ENCODE measurements at places on chromosomes 5 and 9. TPM values are rescaled to one million over a fixed set of nuclear protein-coding genes. Genes with fewer than 3 reads are reported as not detected.
A peak's percentile ranks its signal among the peaks of the same experiment; 100 is the strongest.

Gene LCN15
- total RNA-seq, result 0.22 TPM

Gene SAXO1
- total RNA-seq, result not detected

Gene PKD2L2
- total RNA-seq, result 4.5 TPM

Gene KLHL9
- total RNA-seq, result 8.3 TPM

GRCh38 chr5:74665273-74665672 lies 19.8 kb upstream of the HEXB start:
- no peaks in the 10 kb centered on the region for H3K4me1 ChIP-seq
- no peaks in the 10 kb centered on the region for H3K27me3 ChIP-seq
- no peaks in the 10 kb centered on the region for H3K36me3 ChIP-seq
- no peak overlapping the region for H3K4me3 ChIP-seq
- no peak overlapping the region for H3K27ac ChIP-seq

DNA sequence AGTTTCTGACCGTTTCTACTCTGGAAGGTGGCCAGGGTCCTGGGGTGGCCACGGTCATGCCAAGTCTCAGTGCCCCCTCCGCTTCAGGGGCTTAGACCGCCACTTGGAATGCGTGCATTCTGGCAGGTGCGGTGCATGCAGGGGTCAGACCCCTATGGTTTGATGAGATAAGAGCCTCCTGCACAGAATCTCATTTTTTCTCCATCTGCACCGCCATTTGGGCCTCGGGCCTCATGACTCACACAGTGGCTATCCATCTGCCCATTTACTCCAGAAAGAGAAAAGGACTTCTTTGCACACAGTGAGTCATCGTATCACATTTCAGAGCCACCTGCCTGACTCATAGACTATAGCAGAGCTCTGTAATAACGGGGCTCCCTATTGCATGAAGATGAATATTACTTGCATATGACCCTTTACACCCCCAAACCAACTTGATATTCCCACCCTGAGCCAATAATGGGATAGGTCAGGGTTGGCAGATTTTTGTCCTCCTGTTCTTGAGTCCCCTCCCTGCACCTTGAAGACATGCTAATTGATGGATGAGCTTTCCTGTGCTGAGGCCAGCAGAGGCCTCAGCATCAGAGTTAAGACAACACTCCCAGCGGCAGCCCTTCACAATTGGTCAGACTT lies 157.4 kb downstream of the NR3C1 start:
- peak overlapping the region; percentile 87 for H3K27ac ChIP-seq
- DNase-seq, result peak; percentile 67
- no peaks in the 10 kb centered on the region for H3K36me3 ChIP-seq

GRCh38 chr9:87855061-87855460 lies 27.6 kb upstream of the SPATA31E1 start:
- no peak overlapping the region for H3K4me3 ChIP-seq
- H3K4me1 ChIP-seq, result no peaks in the 10 kb centered on the region
- no peaks in the 10 kb centered on the region for H3K36me3 ChIP-seq
- H3K27ac ChIP-seq, result no peak overlapping the region
- H3K27me3 ChIP-seq, result no peaks in the 10 kb centered on the region
- no peak for DNase-seq

GRCh38 chr9:136058084-136058483 lies 37.0 kb downstream of the NACC2 start:
- H3K27me3 ChIP-seq, result no peaks in the 10 kb centered on the region
- H3K36me3 ChIP-seq, result no peaks in the 10 kb centered on the region
- DNase-seq, result no peak
- H3K4me3 ChIP-seq, result no peak overlapping the region
- peaks cover 27% of the 10 kb centered on the region for H3K4me1 ChIP-seq
- H3K27ac ChIP-seq, result no peak overlapping the region

DNA sequence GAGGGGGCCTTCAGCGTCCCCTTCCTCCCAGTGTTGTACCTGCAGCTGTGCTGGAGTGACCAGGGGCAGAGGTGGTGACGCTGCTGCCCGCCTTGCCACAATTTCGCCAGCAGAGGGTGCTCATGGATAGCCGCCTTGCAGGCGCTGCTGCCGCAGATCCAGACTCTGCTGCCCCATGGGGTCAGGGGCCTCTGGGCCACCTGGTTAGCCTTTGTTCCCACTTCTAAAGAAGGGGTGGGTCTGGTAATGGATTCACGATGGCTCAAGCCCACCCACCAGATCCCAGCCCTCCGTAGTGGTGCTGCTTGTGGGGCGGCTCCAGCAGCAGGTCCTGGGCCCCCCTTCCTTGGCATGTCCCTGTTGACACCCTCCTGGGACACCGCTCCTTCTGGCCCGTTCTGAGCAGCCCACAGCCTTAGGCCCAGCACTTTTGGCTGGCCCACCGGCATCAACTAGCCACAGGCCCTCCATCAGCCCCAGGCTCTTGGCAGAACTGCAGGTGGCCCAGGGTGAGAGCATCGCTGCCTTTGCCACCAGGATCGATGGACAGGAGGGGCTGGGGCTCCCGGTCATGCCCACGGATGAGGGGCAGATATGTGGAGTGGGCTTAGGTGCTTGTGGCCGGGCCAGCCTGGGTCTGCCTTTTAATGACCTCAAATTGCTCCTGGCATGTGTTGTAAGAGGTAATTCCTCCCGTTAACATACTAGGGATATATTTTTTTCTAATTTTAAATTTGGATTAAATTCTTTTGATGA lies 57.2 kb downstream of the COL5A1 start:
- no peaks in the 10 kb centered on the region for H3K4me1 ChIP-seq
- no peak overlapping the region for H3K27ac ChIP-seq
- no peaks in the 10 kb centered on the region for H3K36me3 ChIP-seq
- no peaks in the 10 kb centered on the region for H3K27me3 ChIP-seq
- DNase-seq, result peak; percentile 83

GRCh38 chr5:137741718-137742117 lies 5.8 kb upstream of the KLHL3 start:
- H3K27ac ChIP-seq, result no peak overlapping the region
- no peak for DNase-seq
- no peaks in the 10 kb centered on the region for H3K36me3 ChIP-seq
- H3K4me3 ChIP-seq, result no peak overlapping the region

DNA sequence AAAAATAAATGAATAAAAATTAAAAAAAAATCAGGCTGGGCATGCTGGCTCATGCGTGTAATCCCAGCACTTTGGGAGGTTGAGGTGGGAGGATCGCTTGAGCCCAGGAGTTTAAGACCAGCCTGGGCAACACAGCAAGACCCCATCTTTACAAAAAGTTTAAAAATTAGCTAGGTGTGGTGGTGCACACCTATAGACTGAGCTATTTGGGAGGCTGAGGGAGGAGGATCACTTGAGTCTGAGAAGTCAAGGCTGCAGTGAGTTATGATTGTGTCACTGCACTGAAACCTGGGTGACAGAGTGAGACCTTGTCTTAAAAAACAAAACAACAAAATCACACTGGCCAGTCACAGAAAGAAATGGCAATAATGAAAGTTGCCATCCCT lies 3.4 kb upstream of the CNTRL start:
- peak overlapping the region; percentile 50 for H3K4me3 ChIP-seq
- no peak for DNase-seq
- peaks cover 13% of the 10 kb centered on the region for H3K4me1 ChIP-seq
- no peak overlapping the region for H3K27ac ChIP-seq
- H3K36me3 ChIP-seq, result no peaks in the 10 kb centered on the region
